Stimulated activated CD8-positive, alpha-beta memory T cell treated with anti-CD3 and anti-CD28 coated beads, Interleukin-7, amount 100 ng/mL, for 24 hours (primary cell): ENCODE measurements at places on chromosomes 6 and 20.

GRCh38 chr6:156880913-156881312 lies 103.7 kb downstream of the ARID1B start:
- no peak for DNase-seq

DNA sequence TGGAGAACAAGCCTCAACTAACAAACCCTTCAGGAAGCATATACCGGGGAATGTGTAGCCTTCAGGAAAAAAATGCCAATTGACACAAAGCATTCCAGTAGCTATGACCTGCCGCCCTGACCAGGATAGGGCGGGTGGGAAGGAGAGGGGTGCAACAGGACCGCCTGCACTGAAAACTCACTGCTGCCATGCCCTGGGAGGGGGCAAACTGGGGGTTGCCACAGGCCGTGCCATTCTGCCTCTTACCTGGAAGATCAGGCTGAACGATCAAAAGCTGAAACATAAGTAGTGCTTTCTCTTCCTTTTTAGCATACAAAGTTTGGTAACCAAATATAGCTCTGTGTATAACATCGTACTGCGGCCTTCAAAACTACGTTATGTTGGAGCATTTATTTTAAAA lies 21.7 kb downstream of the NR2E1 start:
- no peak for DNase-seq

DNA sequence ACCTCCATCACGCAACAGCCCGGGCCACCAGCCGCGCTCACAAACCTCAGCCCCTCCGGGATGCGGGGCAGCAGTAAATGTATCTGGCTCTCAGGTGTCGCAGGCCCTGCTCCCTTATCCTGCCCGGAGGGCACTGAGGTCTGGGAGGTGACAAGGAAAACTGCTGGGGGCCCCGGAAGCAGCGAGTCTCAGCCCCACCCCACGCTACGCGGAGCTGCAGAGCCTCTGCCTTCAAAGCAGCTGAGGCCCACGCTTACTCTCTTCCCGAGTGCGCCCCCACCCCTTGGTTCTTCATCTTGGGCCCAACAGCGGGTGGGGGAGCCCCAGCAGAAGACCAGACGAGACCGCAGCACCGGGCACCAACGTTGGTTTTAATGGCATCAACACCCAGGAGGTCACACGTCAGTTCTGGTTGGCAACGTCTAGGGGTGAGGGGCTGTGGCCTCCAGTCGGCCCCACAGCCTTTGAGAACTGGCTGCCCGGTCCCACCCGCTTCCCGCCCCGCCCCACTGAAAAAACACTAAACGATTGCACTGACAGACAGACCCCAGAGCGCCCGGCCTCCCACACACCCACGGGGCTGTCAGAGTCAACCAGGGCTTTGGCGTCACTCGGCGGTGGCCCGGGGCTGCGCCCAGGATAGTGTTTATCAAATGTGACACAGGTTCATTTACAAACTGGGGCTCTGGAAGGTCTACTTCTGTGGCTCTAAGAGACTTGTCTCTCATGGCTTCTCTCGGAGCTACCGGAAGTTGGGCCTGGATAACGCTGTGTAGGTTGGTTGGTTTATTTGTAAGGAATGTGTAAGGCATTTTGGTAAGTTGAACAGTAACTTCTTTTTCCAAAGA lies 43.7 kb downstream of the DSTN start:
- no peak for DNase-seq

- no peak for DNase-seq
Observed at GRCh38 chr6:150632785-150633485, 33.2 kb downstream of the PLEKHG1 start.

DNA sequence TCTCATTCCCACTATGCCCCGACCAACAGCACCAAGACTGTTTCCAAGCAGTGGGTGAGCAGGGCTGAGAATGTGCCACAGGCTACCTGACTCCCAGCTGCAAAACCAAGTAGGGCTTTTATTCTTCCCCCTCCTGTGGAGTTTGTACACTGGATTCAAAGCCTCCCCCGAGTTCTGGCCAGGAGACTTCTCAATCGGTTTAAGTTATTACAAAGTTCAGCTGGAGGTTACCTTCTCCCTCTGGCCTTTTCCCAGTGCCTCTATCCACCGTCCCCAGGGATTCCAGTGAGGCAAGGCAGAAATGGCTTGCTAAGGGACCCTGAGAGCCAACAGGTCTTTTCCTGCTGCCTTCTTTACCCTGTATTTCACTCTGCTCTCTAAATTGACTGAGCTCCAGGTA lies 217.0 kb downstream of the ADGRG6 start:
- no peak for DNase-seq

DNA sequence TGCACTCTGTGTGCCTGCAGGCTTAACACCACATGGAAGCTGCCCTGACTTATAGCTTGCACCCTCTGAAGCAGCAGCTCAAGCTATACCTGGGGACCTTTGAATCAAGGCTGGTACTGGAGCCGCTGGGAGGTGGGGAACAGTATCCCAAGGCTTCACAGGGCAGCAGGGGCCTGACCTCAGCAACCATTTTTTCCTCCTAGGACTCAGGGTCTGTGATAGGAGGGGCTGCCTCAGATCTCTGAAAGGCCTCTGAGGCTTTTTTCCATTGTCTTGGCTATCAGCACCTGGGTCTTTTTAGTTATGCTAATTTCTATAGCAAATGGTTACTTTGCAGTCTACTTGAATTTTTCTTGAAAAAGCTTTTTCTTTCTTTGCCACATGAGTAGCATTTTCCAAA lies 80.2 kb upstream of the OPRM1 start:
- no peak for DNase-seq

DNA sequence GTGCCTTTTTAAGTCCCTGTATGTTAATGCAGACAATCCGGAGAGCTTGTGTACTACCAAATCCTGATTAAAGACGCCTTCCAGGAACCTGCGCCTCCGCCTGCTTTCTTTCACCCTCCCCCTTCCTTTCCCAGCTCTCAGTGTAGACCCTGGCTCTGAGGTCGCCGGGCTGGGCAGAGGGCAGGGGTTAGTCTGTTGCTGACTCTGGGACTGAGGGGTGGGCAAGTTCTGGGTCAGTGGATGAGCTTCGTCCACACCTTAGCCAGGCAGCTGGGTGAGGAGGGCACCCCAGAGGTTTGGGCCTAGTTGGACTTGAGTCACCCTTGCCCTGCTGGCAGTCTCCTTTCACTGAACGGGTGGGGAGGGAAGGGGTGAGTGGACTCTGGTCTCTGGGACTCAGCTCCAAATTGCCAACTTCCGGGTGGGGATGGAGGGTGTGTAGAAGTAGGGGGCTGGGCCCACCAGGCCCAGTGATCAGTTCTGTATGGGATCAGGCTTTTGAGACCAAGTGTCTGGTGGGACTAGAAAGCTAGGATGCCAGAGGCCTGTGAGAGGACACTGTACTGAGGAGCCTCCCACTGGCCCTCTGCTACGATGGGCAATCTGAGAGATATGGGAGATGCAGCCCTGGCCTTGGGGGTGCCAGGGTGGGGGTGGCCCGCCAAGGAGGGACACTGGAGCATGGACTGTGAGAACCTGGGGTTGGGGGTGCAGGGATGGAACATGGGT lies 21.3 kb upstream of the SLC22A7 start:
- no peak for DNase-seq

DNA sequence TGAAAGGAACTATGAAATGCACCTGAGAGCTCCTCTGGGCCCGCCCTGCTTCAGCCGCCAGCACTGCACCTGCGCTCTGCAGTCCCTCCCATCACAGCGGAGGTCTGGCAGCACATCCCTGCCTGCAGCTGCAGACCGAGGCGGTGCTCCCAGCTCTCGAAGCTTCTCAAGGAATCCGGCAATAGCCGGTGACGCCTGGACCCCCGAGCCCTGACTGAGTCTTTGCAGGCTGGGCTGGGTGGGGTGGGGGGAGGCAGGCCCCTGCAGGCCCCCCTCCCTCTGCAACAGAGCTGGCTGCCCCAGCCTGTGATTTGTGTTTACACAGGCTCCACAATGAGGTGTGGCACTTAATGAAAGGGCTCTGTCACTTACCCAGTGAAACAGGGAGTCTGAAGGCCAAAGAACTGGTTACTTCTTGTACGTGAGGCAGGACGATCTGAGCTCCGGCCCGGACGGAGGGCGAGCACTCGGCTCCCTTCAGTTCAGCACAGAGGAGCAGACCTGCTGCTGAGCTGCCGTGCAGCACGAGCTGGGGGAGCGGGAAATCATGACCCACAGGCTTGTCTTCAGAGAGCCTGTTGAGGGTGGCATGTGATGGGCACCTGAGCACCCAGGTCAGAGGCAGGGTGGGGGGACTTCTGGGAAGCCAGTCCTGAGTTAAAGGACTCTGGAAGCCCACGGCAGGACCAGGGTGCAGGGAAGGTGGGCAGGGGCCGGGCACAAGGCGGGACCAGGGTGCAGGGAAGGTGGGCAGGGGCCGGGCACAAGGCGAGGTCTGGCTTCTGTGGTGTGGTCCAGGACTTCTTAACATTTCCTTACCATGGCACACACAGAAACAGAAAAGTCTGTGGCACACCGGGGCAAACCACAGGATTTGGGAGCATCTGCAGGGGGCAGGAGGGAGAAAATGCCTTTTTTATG lies 192.3 kb upstream of the THBS2 start:
- DNase-seq: no peak

GRCh38 chr6:160455081-160455480 lies 106.9 kb downstream of the SLC22A3 start:
- DNase-seq: no peak

DNA sequence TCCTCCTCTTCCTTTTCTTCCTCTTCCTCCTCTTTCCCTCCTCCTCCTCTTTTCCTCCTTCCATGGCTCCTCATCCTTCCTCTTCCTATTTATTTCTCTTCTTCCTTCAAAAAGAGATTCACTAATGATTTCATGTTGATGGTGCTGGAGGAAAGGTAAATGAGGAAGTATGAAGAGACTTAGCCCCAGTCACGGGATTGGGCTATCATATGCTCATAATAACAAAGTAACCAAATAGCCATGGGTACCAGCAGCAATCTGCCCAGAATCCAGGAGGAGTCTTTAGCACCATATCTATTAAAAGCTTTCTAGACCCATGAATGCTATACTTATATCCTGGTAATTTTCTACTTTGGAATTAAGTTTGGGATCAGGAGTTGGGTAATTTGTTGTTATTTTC lies 910.9 kb upstream of the MAP3K7 start:
- DNase-seq: no peak

GRCh38 chr6:26270486-26270861 lies 94.5 kb upstream of the BTN3A2 start:
- DNase-seq: no peak
